ENCODE measurements at places on chromosomes 12 and 14.

DNA sequence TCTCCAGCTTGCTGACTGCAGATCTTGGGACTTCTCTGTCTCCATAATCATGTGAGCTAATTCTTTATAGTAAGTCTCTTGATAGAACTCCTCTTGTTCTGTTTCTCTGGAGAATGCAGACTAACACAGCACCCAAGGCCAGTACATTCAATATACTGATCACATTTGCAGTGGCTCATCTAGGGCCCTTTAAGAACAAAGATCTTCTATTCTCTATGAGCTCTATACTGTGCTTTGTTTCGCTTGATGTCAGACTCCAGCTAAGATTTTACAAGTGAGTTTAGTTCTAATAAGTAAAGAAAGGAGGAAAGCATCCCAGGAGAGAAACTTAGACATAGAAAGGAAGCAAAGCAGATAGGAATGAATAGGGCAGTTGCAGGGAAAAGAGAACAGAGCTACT is 69.3 kb upstream of the TMPO start:
- no peak for DNase-seq

- DNase-seq: no peak
Observed at GRCh38 chr12:20368114-20368650, at the start of gene PDE3A. TSS of gene PDE3A (plus strand) at chr12:20368537. CDS start at chr12:20369285, 748 bp downstream.

DNA sequence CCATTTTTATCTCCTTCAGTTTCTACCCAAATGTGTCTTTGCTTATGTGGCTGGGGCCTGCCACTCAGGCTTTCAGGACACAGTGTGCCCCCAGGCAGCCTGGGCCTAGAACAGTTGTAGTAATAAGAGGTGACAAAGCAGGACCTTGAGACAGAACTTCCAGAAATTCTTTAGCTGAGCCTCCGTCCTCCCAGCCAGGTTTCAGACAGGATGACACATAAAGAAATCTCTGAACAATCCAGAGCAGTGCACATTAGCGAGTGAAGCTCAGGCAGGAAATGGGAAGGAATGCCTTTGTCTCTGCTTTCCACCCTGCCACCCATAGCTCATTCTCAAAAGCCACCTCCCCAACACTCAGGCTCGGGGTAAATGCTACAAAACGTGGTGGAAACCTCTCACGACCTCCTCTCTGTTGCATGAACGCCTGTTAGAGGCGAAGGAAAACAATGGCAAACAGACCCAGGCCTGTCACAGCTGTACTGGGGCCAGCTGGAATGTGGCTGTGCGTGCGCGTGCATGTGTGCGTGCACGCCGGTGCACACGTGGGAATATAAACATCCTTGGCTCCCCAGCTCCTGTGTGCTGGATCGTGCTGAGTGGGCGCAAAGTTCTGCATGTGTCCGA is 286.7 kb downstream of the ZFP36L1 start:
- no peak for DNase-seq

DNA sequence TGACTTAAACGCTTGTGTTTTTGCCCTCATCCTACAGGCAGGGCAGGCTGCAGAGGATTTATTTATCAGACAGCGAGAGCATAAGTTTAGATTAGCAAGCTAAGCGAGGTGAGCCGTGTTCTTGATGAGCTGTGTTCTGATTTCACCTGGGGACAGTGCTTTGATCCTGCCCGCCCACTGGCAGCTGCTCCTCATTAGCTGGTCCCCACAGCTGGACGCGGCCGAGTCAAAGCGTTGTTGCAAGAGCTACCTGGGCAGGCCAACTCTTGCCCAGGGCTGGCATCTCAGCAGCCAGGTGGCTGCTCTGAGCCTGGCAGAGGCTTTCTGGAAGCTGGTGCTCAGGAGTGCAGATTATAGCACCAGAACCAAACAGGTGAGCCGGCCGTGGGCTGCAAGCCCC is 46.8 kb upstream of the BEGAIN start:
- no peak for DNase-seq

GRCh38 chr14:92673601-92674150 is 74.8 kb downstream of the LGMN start:
- DNase-seq: no peak

- DNase-seq: no peak
Observed at GRCh38 chr12:117760990-117761389, 207.8 kb downstream of the KSR2 start.

- DNase-seq: no peak
Observed at GRCh38 chr12:105264771-105265170, 28.8 kb upstream of the APPL2 start.

DNA sequence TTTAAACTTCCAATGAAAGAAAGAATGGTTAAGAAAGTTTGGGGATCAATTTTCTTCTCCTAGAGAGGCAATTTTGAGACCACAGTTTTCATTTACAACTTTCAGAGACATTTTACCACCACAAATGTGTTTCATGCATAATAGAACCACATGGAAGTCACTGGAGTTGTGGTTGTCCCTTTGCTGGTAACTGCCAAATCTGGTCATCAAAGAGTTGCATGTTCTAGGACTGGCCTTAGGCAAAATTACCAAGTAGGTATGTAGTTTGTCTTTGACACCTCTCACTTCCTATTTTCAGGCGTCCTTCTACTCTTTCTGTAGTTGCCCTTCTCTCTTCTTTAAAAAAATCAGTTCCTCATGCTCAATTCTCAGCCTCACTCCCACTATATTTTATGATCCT is 54.3 kb upstream of the TMX1 start:
- no peak for DNase-seq

GRCh38 chr12:62190689-62191490 is 69.3 kb upstream of the USP15 start:
- no peak for DNase-seq
